T-helper 17 cell (primary cell): ENCODE measurements at places on chromosomes 6 and 20. TPM values are rescaled to one million over a fixed set of nuclear protein-coding genes. Genes with fewer than 3 reads are reported as not detected.

The ULBP1 gene
- total RNA-seq, result not detected

The UBE3D gene
- 7.0 TPM for total RNA-seq

The TTK gene
- total RNA-seq, result 0.85 TPM

The DEFB124 gene
- total RNA-seq, result not detected

The DEF6 gene
- total RNA-seq, result 193 TPM

The FAM162B gene
- total RNA-seq, result not detected

The TAF8 gene
- total RNA-seq, result 28.7 TPM

GRCh38 chr6:33456156-33456555 is 1.8 kb downstream of the ZBTB9 start:
- no peak for DNase-seq

DNA sequence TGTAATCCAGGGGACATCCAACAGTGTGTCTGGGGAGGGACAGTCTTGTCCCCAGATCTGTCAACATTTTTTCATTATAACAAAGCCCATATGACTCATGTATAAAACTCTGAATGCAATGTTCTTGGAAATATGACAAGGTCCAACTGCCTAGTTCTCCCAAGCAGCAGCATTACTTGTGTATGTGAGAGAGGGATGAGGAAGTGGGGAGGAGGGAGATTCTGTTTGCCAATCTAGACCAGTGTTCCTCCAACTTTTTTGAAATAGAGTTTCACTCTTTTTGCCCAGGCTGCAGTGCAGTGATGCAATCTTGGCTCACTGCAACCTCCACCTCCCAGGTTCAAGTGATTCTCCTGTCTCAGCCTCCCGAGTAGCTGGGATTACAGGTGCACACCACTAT is 394.8 kb downstream of the DHX35 start:
- DNase-seq, result no peak

DNA sequence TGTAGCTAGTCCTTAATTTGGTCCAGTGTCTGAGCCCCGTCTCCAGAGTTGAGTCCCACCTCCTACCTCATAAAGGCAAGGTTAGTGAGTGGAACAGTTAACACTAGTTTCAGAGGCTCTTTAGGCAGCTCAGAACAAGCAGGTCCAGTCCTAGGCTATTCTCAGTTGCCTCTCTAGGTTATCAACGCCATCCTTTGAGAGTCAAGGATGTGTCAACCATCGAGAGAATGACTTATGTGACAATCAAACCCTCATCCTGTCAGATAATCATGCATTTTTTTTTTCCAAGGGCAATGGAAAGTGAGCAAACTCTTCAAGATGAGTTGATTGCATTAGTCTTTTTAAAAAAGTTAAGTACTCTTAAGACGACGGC is 64.0 kb upstream of the TXNDC5 start:
- no peak for DNase-seq

GRCh38 chr6:36309203-36309602 is 27.5 kb downstream of the BNIP5 start:
- DNase-seq, result no peak

- DNase-seq, result no peak
These were observed 188.6 kb downstream of the ZDHHC14 start for GRCh38 chr6:157569543-157569942.

DNA sequence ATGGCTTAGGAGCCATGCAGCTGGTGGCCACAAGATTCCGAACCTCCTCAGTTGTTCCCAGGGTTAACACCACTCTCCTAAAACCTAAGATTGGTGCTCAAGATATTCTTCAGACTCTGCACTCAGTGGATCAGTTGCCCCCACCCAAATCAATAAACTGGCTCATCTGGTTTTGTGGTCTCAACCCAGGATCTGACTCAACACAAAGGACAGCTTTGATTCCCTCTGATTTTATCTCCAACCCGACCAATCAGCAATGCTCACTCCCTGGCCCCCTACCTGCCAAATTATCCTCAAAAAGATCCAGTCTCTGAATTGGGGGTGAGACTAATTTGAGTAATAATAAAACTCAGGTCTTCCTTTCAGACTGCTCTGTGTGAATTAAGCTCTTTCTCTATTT is 137.5 kb downstream of the EYS start:
- no peak for DNase-seq

DNA sequence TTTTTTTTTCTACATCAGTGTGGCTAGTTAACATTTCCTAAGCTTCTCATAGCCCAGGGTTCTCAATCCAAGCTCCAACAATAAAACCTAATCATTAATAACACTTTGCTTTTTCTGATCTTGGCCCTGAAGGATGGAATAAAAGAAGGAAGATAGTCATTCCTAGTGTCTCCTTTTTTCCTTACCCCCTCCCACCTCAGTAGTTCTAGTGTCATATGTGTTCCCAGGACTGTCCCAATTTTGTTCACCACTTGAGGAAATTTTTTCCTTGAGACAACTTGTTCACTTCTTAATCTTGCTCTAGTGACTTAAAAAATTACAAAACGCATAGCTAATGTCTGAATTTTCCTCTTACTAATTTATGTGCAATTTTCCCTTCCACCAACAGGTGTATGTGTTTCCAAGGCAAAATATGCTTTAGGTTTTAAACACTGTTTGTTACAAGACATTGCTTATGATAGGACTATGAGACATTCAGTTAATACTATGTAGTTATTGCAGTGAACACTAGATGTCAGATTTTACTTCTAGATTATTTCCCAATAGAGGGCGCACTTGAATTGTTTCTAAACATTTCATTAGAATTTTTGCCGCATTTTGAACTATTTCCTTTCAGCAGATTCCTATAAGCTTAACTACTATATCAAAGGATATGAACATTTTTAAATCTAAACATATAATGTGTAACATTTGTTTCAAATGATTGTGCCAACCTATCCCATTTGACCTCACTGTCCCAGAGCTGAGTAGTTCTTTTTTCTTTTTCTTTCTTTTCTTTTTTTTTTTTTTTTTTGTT is 18.5 kb upstream of the C6orf141 start:
- DNase-seq, result no peak

- DNase-seq, result no peak
These were observed 256.3 kb downstream of the ERMARD start for GRCh38 chr6:170007468-170008293.

DNA sequence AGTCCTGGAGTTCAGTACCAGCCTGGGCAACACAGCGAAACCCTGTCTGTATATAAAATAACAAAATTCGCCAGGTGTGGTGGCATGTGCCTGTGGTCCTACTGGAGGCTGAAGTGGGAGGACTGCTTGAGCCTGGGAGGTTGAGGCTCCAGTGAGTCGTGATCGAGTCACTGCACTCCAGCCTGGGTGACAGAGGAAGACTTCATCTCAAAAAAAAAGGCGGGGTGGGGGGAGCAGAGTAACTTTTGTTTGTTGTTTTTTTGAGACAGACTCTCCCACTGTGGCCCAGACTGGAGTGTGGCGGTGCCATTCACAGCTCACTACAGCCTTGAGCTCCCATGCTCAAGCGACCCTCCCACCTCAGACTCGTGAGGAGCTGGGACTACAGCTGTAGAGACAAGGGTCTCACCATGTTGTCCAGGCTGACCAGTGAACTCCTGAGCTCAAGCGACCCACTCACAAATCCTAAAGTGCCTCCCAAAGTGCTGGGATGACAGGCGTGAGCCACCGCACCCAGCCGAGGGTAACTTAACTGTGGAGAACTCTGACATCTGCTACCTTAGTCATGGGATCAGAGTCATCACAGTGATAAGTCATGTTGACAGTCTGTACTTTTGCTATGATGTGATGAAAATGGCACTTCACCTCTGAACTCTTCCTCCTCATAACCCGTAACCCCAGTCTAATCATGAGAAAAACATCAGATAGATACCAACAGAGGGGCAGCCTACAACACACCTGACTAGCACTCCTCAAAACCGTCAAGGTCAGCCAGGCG is 16.5 kb downstream of the PEDS1 start:
- no peak for DNase-seq

DNA sequence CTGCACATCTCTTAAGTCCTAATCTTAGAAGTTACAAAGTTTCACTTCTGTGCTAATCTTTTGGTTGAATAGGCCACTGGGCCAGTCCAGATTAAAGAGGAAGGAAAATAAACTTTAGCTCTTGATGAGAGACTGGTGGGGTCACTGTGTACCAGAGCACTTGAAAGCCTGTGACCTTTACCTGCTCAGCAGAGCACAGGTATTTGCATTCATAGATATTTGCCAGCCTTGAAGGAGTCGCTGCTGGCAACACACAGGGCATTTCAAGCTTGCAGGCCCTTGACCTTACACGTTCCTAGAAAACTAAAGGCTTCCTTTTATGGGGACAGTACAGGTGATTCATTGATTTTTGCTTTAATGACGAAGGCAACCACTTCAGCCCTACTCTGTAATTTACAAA is 108.4 kb upstream of the SLC22A23 start:
- DNase-seq, result no peak

DNA sequence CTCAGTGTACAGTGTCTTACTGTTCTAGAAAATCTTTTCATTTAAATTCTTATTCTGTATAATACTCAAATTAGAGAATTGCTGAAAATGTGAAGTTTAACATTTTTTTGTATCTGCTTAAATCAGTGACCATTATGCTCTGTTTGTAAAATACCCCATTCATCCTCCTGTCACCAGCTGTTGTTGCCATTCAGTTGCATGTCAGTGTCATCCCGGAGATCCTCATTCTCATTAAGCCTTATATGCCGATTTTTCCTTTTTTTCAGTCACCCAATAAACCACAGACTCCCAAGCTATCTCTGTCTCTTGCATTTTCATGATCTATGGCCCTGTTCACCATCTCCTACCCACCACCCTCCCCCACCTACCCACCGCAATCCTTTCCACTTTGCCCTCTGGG is 20.4 kb downstream of the GTF2H5 start:
- DNase-seq, result no peak

DNA sequence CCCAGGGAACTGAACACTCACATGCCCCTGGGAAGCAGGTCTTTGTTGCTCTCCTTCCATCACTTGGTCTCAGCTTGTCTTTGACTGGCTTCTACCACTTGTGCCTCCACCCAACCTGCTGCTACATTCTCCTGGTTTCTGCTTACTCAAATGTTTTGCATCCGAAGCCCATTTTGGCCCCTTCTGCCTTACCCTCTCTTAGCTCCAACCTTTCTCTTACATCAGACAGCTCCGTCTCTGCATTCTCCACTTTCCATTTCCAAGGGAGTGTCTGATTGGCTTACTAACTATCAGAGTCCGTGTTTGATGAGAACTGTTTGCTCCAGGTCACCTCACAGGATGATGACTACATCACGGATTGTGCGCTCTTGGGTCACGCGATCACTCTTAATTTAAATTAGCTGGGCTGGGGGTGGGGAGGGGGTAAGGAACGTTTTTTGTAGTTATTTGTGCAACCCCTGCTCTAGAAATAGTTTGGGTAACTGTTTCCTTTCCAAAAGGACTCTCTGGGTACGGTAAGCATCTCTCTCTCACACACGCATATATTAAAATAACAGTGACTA is 844 bp upstream of the ABRACL start:
- no peak for DNase-seq

- DNase-seq, result no peak
These were observed 481.1 kb downstream of the TFAP2B start for GRCh38 chr6:51299621-51300380.

GRCh38 chr6:132236281-132236680 is 165.0 kb downstream of the MOXD1 start:
- DNase-seq, result no peak
